ENCODE measurements at places on chromosomes 1 and 21. TPM values are rescaled to one million over a fixed set of nuclear protein-coding genes. Genes with fewer than 3 reads are reported as not detected.
A peak's percentile ranks its signal among the peaks of the same experiment; 100 is the strongest.

Gene NOS1AP
- 8.9 TPM for polyA plus RNA-seq

Gene AMY1B
- not detected for polyA plus RNA-seq

Gene TRIM67
- polyA plus RNA-seq: 0.11 TPM

Gene UQCRHL
- 1.8 TPM for polyA plus RNA-seq

Gene SPATA46
- 0.95 TPM for polyA plus RNA-seq

Gene SPATA17
- 13.8 TPM for polyA plus RNA-seq

Gene RNU1-4
- not detected for polyA plus RNA-seq

- no peak for DNase-seq
These were observed 8.9 kb downstream of the ACTRT2 start for GRCh38 chr1:3029991-3030662.

GRCh38 chr1:42926235-42926878 is 32.3 kb downstream of the SLC2A1 start:
- no peak for DNase-seq

GRCh38 chr1:42979896-42980800 is 21.5 kb upstream of the SLC2A1 start:
- DNase-seq: no peak

DNA sequence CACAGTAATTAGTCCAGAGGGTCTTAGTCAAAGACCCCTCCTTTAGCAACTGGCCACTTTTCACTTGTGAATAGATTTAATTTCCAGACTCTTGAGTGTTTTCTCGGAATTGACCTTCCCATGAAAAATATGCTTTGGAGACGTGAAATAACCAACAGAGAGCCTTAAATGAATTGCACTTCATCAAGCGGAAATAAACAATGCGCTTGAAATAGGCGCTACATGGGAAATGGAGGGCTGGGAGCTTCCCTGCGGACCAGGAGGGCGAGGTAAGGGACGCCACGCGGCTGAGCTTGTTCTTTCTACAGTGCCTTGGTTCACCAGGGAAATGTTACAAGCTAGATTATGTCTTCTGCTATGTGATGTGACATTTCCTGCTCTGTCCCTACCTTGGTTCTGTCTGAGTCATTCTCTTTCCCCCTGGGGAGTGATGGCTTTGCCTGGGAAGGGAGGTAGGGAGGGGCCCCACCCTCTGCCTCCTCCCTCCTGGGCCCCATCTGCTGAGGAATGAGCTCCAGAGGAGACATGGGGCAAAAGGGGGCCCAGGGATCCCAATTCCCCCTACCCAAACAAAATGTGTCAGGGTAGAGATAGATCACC is 619.3 kb downstream of the PTPRU start:
- no peak for DNase-seq

GRCh38 chr1:11740258-11741192 is 4.6 kb downstream of the AGTRAP start:
- DNase-seq: no peak

- DNase-seq: peak; percentile 31
These were observed 20.7 kb upstream of the LGALS8 start for GRCh38 chr1:236502972-236503639.

- DNase-seq: no peak
These were observed 135.4 kb upstream of the C8B start for GRCh38 chr1:57101209-57101608.

GRCh38 chr1:61182049-61182448 is 99.7 kb downstream of the NFIA start:
- DNase-seq: no peak

- DNase-seq: peak; percentile 27
These were observed 55.4 kb upstream of the CAMK1G start for GRCh38 chr1:209527993-209528717.

DNA sequence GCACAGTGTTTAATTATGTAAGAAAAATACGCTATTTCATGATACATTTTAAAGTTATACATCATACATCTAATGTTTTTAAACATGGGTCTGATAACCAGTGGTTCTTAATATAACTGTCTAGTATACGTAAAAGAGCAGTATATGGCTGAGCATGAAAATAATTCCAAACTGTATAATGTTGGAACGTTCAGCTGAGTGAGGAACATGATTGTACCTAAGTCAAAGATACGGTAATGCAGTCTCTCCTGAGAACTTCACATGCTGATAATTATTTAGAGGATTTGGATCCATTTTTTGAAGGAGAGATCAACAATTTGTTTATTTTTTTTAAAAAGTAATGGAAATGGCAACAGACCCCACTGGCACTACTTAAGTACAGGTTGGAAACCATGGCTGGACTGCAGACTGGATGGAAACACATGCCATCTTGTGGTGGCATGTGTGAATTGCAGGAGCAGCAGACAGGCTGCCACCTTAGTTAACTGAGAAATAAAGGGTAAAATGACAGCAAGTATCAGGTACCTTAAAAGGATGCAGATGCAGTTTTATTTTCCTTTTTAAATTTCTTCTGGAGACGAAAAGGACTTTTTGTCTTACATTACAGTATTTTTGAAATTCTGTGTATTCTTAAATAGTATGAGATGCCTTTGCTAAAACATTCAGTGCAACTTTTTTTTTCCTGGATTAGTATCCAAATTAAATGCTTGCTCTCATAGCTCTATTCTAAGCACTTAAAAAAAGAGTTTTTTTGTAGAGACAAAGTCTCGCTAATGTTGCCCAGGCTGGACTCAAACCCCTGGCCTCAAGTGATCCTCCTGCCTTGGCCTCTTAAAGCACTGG is 73.8 kb downstream of the MTR start:
- DNase-seq: no peak

DNA sequence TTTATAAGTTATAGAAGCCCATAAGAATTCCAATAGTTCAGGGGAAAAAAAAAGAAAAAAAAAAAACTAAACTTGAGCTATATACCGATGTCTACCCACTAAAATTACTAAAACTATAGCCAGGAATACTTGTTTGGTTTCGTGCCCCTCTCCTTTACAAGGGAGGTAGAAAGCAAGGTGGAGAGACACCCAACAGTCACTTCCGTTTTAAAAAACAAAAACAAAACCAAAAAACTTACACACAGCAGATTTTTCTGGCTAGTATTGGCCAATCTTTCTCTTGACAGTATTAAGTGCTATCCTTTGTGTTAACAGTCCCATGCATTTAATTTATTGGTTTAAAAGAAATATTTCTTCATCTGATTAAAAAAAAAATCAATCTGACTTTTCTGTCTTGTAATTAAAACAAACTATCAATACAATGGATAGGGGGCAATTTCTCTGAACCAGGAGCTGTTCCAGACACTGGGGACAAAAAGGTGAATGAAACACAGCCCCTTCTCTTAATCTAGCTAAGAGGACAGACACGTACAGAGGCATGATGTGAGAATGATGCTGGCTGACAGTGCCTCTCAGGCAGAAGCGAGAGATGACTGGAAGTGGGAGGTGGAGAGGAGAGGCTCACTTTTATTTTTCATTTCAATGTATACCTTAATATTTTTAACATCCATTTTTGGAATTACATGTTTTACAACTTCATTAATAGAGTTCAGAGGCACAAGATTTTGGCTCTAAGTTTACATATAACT is 214.8 kb downstream of the RERE start:
- DNase-seq: no peak

- no peak for DNase-seq
These were observed 1.6 kb upstream of the IRF6 start for GRCh38 chr1:209807509-209807908.

DNA sequence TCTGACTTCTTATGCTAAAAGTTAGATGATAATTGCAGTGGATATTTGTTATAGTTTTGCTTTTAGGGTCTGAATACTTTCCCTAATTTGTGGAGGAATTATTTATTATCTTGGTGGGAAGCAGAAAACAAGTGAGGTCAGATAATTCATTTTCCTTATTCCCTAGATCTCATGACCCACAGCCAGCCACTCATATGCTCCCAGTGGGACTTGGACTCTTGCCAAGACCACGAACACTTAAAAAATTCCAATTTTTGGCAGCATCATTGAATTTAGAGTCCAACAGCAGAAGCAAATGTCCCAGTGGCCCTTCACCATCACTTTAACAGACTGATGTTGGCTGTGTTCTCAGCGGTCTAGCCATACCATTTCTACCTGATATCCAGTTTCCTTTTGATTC is 204.2 kb downstream of the HMCN1 start:
- no peak for DNase-seq

GRCh38 chr21:34086887-34087306 is 13.5 kb downstream of the MRPS6 start:
- DNase-seq: no peak

GRCh38 chr1:61400997-61401396 is 318.6 kb downstream of the NFIA start:
- no peak for DNase-seq

- no peak for DNase-seq
These were observed 16.1 kb upstream of the AQP10 start for GRCh38 chr1:154304664-154305337.

- no peak for DNase-seq
These were observed 652.5 kb downstream of the KIF26B start for GRCh38 chr1:245807306-245807705.

DNA sequence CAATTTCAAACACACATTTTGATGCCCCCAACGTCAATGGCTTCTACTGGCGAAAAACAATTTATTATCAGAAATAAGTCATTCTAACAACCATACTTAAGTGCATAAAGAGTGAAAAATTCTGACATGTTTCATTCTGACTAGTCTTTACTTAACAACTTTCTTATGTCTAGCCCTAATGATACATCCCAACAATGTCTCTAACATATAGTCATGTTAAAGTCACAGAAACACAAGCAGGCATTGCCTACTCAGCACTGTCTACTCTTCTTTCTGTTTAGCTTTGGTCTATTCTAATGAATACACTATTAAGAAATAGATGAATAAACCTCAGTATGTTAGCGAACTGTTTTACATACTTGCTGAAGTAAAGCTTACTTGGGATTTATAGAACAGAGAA is 105.8 kb upstream of the DUSP10 start:
- DNase-seq: no peak

DNA sequence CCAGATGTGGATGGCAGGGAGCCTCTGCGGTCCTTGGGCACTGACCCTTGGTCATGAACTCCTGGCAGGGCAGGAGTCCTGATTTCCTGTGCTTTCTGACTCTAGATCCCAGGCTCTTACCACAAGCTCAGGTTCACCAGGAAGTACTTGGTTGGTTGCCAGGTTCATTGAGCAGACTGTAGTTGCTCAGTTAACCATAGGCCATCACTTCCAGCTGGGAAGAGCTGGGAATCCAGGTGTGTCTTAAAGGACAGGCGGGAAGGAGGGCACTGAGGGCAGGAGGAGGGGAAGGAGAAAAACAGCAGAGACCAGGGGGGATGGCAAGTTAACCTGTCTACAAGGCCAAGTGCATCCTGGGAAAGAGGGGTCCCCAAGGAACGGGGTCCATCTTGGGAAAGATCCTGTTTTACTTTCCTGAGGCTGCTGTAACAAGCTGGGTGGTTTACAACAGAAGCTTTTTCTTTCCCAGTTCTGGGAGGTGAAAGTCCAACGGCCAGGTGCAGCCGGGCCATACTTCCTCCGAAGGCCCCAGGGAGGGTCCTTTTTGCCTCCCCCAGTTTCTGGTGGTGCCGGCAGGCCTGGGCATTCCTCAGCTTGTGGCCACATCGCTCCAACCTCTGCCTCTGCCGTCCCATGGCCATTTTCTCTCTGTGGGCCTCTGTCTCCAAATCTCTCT is 11.6 kb downstream of the KCNAB2 start:
- no peak for DNase-seq

GRCh38 chr1:160360227-160360695 is 6.6 kb upstream of the NHLH1 start:
- DNase-seq: no peak

GRCh38 chr1:39501666-39502065 is 10.2 kb downstream of the BMP8A start:
- no peak for DNase-seq

DNA sequence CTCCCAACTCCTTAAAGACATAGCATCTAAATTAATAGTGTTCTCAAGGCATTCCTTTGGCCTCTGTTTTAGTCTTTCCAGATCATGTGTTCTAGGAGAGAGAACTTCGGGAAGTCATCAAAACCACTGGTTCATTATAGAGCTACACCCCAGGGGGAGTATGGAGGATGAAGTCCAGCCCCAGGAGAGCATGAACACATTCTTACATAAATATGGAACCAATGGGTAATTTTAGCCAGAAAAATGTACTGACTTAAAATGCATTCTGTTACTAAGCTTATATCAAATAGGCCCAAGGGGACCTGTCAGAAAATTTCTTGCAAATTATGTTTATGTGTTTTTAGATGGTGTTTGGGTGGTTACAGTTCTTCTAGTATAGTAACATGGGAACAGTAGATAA is 165.2 kb downstream of the NTMT2 start:
- DNase-seq: no peak

Measured in left renal pelvis (tissue), 4 donors.